ENCODE measurements at places on chromosomes 3 and 15.

DNA sequence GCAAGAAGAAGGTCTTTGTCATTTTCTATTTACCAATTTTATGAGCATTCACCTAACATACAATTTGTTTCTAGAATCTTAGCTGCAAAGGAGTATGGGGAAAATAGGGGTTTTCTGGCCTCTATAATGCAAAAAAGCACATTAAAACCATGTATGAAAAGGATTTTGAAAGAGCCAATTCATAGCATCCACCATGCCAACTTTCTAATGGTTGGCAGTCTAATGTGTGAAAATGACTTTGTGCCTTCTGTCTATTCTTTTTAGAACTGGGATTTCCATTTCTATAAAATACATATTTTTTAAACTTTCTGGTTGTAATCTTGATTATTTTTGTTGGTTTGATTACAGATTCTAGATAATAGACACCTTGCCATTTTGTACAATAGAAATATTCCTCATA lies 333.7 kb upstream of the CNTN6 start:
- H3K27me3 ChIP-seq = no peaks in the 10 kb centered on the region
- no peak for DNase-seq
- H3K36me3 ChIP-seq = no peaks in the 10 kb centered on the region
- H3K4me3 ChIP-seq = no peak overlapping the region
- no peaks in the 10 kb centered on the region for H3K4me1 ChIP-seq

DNA sequence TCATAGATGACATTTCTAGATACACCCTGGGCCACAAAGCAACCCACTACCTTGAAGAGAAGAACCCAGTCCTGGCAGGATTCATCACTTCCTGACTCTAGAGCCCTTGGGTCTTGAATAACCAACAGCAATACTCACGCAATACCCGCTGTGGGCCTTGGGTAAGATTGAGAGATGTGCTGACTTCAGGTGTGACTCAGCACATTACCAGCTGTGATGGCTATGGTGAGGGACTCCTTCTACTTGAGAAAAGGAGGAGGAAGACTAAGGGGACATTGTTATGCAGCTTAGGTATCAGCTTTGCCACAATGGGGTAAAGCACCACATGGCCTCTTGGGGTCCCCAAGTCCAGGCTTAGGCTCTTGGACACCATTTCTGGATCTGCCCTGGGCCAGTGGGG lies 14.9 kb downstream of the C3orf33 start:
- no peaks in the 10 kb centered on the region for H3K4me1 ChIP-seq
- H3K36me3 ChIP-seq = peaks cover 2% of the 10 kb centered on the region

- H3K4me3 ChIP-seq = no peak overlapping the region
- no peaks in the 10 kb centered on the region for H3K36me3 ChIP-seq
- no peak overlapping the region for H3K27ac ChIP-seq
- H3K4me1 ChIP-seq = no peaks in the 10 kb centered on the region
These were observed 424.7 kb downstream of the ZBBX start for GRCh38 chr3:166955201-166955939.

DNA sequence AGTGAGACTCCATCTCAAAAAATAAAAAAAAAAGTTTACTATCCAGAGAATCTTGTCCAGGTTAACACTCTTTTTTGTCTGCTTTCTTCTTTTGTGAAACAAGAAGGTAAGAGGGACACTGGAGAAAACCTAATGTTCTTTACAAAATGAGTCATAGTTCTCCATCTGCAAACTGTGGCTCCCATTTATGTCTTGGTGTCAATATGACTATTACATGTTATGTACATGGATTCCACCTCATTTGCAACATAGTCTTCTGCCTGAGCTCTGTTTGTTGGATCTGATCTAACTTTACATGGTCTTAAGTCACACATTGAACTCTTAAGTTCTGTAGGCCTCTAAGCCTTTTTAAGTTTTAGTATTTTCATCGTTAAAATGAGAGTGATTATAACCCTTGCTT lies 421.2 kb upstream of the TPRG1 start:
- no peak for DNase-seq
- H3K4me1 ChIP-seq = peaks cover 12% of the 10 kb centered on the region
- no peak overlapping the region for H3K4me3 ChIP-seq
- H3K36me3 ChIP-seq = no peaks in the 10 kb centered on the region

DNA sequence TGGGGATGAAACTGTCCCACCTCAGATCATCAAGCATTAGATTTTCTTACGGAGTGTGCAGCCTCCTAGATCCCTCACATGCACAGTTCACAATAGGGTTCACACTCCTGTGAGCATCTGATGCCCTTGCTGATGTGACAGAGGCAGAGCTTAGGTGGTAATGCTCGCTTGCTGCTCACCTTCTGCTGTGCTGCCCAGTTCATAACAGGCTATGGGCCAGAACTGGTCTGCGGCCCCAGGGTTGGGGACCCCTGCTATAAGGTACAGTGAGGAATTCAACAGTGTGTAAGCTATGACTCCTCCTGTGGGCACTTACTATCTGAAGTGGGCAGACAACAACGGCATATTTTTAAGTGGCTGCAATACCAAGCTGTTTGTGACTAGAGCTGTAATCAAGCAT lies 187.9 kb upstream of the BHLHE40 start:
- H3K36me3 ChIP-seq = peaks cover 69% of the 10 kb centered on the region
- no peaks in the 10 kb centered on the region for H3K27me3 ChIP-seq
- H3K4me1 ChIP-seq = no peaks in the 10 kb centered on the region
- H3K4me3 ChIP-seq = no peak overlapping the region

GRCh38 chr15:34725556-34725955 lies 29.2 kb downstream of the GJD2 start:
- no peaks in the 10 kb centered on the region for H3K4me1 ChIP-seq
- no peaks in the 10 kb centered on the region for H3K36me3 ChIP-seq
- H3K27me3 ChIP-seq = peaks cover 44% of the 10 kb centered on the region
- DNase-seq = no peak
- H3K27ac ChIP-seq = no peak overlapping the region

DNA sequence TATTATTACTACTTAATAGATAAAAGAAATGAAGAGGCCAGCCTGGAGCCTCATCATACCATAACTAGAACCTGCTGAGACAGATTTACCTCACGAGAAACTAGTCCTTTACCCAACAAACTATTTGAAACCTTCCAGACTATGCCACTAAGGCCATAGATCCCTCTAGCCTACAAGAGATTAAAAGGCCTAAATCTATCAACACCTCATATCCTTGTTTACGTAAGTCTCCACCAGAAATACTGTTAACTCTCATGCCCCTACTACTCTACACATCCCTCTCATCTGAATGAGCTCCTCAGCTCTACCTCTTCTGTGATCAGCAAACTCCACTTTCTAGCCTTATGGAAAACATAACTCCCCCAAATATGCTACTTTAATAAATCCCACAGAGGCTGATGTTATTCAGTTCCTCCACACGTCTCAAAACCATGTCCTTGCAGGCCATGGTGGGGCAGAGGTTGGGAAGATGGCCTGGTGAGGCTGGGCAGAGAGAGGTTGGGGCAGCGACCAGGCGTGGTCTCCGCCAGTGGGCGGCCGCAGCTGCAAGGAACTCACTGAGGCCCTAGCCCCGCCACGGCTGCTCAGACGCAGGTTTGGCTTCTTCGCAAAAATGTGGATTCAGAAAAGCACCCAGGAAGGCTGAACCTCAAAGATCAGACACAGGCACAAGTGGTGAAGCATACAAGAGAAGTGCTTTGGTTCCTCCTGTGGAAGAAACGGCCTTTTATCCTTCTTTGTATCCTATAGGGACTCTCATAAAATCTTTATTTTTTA lies 65.8 kb downstream of the GSK3B start:
- no peak overlapping the region for H3K4me3 ChIP-seq
- DNase-seq = no peak
- H3K27me3 ChIP-seq = no peaks in the 10 kb centered on the region
- peaks cover 24% of the 10 kb centered on the region for H3K36me3 ChIP-seq

DNA sequence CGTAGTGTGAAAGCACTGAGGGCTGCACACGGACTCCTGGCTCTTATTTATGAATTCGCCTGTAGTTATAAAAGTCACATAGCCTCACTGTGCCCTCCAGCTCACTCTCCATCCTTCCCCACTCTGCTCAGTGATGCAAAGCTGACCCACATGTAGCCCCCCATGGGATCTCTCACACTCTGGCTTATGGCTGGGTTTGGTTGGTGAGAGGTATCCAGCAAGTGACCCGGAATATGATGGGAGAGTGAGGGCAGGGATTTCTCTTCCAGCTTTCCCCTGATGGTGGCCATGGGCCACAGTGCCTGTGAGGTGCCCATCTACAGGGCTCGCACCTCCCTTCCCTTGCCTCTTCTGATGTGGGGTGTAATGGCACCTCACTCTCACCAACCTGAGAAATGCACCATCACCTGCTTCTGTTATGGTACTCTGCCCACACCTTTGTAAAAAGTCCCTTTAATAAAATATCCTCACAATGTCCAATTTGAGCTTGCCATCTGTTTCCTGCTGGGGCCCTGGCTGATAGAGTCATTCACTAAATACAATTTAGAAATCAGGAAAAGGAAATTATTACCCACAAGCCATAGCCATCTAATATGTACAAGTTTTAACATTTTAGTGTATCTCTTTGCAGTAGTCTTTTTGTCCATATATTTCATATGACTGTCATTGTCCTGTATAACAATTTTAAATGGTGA lies 93.6 kb downstream of the SCN11A start:
- no peak overlapping the region for H3K27ac ChIP-seq
- H3K4me1 ChIP-seq = no peaks in the 10 kb centered on the region
- H3K4me3 ChIP-seq = no peak overlapping the region
- DNase-seq = no peak
- no peaks in the 10 kb centered on the region for H3K36me3 ChIP-seq
- H3K27me3 ChIP-seq = peaks cover 5% of the 10 kb centered on the region

DNA sequence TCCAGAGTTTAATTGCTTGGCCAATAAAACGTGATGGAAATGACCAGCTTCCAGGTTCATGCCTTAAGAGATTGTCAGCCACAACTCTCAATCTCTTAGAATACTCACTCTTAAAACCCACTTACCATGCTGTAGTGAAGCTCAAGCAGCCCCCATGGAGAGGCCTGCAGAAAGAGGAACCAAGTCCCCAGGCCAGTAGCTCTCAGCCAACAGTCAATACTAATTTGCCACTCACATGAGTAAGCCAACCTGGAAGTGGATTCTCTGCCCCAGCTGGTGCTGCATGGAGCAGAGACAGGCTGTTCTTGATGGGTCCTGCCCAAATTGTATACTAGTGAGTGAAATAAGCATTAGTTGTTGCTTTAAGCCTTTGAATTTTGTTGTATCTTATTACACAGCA lies 155.9 kb downstream of the OXSM start:
- H3K36me3 ChIP-seq = no peaks in the 10 kb centered on the region
- no peak overlapping the region for H3K27ac ChIP-seq
- H3K4me3 ChIP-seq = no peak overlapping the region
- DNase-seq = no peak
- no peaks in the 10 kb centered on the region for H3K4me1 ChIP-seq

DNA sequence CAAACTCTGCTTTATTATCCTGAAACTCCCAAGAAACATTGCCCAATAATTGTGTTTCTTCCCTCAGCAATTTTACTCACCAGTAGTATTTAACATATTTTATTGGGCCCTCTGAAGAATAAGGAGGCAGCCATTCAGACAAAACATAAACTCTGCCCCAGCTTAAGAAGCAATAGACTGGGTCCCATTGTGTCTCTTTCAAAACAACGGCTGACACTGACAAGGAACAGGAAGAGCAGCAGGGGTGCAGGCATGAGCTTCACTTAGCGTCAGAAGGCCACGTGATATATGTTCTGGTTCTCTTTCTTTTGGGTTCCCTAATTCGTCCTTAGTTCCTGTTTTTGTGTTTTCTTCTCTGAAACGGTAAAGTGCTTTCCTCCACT lies 242.3 kb downstream of the FHIT start:
- no peak overlapping the region for H3K27ac ChIP-seq
- no peak overlapping the region for H3K4me3 ChIP-seq
- DNase-seq = no peak

DNA sequence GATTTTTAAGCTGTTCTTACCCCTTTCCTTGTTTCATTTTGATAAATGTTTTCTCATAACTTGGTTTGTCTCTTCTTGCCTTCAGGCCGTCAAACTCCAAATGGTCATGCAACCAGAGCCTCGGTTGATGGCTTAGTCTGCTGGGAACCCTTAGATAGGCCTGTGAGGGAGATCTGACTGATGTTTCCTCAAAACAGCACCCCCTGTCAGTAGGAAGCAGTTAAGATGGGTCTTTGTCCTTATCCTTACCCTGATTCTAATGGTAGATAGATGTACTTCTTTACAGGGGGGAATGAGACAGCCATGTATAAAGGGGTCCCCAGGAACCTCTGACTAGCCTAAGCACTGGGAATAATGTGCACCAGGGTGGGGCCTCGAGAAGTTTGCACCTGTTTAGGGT lies 16.3 kb upstream of the OR5H1 start:
- H3K36me3 ChIP-seq = no peaks in the 10 kb centered on the region
- H3K4me3 ChIP-seq = no peak overlapping the region
- H3K27ac ChIP-seq = no peak overlapping the region
- H3K4me1 ChIP-seq = no peaks in the 10 kb centered on the region

DNA sequence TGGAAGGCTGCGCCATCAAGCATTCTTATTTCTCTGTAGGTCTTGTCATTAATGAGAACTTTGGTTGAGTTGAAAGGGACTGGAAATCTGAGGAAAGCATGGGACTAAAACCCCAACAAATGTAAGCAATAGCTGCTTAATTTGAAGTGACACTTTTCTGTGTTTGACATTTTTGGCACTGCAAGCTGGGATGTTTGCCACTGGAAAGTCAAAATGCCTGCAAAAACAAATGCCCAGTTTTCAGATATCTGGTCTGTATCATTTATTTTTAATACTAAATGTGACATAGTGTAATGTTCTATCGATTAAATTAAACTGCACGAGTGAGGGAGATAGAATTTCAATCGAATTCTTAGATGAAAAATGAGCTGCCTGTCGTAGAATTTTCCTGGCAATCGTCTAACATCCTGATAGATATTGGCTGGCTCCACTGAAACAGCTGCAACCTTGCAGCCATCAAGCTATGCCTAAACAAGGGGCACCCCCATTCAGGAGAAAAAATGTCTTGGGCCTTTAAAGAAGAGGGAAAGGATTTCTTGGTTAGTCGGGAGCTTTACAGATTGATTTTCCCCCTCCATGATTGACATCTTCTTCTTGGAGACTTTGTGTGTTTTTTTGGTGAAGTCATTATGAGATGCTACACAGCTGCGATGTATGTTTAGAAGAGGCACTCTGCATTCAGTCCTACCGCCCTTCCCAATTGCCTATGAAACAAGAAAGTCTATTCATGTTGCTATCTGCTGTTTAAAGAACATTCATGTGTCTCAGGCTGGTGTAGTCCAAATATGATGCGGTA lies 316.7 kb upstream of the TBL1XR1 start:
- H3K27ac ChIP-seq = no peak overlapping the region
- no peaks in the 10 kb centered on the region for H3K4me1 ChIP-seq
- H3K27me3 ChIP-seq = no peaks in the 10 kb centered on the region
- H3K4me3 ChIP-seq = no peak overlapping the region
- DNase-seq = no peak

GRCh38 chr3:97928986-97929385 lies 43.2 kb downstream of the RIOX2 start:
- DNase-seq = no peak
- no peaks in the 10 kb centered on the region for H3K27me3 ChIP-seq
- no peak overlapping the region for H3K4me3 ChIP-seq
- H3K36me3 ChIP-seq = peaks cover 47% of the 10 kb centered on the region
- H3K4me1 ChIP-seq = no peaks in the 10 kb centered on the region

Data from activated CD4-positive, alpha-beta memory T cell treated with anti-CD3 and anti-CD28 coated beads, Interleukin-2, amount 10 ng/mL, durations not matched to agents 7 days and 5 days (primary cell).